Fibroblast of skin of scalp (primary cell): ENCODE measurements at places on chromosomes 6 and 20.

DNA sequence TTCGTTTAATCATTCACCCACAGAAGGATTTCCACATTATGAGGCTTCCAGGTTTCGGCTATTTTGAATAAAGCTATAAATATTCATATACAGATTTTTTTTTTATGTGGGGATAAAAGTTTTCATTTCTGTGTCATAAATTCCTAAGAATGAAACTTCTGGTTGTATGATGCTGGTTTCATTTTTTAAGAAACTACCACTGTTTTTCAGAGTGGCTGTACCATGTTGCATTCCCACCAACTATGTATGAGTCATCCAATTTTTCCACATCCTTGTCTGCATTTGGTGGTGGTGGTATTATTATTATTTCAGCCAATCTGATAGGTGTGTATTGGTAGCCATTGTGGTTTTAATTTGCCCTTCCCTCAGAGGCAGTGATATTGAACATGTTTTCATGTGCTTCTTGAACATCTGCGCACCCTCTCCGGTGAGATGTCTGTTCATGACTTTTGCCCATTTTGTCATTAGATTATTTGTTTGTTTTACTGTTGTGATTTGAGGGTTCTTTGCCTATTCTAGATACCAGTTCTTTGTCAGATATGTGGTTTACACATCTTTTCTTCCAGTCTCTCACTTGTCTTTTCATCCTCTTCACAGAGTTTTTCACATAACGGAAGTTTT, 75.5 kb downstream of the DOK5 start:
- DNase-seq = peak; percentile 85

DNA sequence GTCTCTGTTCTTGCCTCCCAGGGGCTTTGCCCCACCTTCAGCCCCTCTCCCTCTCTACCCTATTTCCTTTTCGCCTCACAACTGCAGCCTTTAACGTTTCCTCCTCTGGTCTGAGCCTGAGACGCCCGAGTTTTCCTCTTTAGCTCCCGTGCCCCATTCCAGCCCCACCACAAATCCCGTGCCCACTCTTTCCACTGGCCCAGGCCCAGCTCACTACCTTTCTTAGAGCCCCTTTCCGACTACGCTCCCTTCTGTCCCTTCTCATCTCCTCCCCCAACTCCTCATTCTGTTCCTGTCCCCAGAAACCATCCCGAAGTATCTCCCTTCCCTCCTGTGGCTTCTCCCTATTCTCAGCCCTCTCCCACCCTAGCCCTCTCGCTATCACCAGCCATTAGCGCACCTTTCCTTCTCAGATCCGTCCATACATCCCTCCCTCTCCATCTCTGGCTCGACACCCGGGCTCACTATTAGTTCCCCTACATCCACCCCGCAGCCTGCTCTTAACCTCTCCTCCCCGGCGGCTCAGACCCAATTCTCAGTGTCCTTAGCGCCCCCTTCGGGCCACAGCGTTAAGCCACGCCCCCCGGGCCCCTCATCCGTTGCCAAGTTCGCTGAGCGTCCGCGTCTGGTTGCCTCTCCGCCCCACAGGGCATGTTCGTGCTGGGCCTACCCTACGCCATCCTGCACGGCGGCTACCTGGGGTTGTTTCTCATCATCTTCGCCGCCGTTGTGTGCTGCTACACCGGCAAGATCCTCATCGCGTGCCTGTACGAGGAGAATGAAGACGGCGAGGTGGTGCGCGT, 2.7 kb downstream of the SLC32A1 start:
- peak; percentile 27 for DNase-seq

DNA sequence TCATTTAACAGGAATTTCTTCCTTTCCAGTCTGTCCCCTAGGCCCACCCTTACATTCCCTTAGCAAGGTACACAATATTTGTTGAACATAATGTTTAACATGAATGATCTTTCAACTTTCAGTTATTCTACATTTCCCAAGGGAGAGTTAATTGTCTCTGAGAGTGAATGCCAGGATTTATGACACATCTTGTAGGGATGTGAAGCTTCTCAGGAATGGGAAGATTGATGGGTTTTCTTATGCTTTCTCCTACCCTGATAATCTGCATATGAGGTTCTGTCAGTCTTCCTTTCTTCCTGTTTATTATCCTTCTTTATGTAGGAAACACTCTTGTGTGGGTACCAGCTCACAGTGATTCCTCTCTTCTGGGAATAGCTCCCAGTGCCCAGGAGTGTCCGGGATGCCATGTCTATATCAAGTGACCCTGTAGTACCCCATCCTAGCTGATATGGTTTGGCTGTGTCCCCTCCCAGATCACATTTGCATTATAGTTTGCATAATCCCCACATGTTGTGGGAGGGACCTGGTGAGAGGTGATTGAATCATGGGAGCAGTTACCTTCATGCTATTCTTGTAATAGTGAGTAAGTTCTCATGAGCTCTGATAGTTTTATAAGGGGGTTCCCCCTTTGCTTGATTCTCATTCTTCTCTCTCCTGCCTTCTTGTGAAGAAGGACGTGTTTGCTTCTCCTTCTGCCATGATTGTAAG, 7.1 kb upstream of the FYN start:
- peak; percentile 91 for DNase-seq

- no peak for DNase-seq
These were observed 7.9 kb downstream of the CCDC167 start for GRCh38 chr6:37491830-37492208.

- DNase-seq = no peak
These were observed 179.5 kb upstream of the SOX4 start for GRCh38 chr6:21414065-21414464.

DNA sequence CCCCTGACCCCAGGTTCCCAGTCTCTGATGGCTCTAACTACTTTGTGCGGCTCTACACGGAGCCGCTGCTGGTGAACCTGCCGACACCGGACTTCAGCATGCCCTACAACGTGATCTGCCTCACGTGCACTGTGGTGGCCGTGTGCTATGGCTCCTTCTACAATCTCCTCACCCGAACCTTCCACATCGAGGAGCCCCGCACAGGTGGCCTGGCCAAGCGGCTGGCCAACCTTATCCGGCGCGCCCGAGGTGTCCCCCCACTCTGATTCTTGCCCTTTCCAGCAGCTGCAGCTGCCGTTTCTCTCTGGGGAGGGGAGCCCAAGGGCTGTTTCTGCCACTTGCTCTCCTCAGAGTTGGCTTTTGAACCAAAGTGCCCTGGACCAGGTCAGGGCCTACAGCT, 9.6 kb downstream of the PIGT start:
- DNase-seq = no peak

DNA sequence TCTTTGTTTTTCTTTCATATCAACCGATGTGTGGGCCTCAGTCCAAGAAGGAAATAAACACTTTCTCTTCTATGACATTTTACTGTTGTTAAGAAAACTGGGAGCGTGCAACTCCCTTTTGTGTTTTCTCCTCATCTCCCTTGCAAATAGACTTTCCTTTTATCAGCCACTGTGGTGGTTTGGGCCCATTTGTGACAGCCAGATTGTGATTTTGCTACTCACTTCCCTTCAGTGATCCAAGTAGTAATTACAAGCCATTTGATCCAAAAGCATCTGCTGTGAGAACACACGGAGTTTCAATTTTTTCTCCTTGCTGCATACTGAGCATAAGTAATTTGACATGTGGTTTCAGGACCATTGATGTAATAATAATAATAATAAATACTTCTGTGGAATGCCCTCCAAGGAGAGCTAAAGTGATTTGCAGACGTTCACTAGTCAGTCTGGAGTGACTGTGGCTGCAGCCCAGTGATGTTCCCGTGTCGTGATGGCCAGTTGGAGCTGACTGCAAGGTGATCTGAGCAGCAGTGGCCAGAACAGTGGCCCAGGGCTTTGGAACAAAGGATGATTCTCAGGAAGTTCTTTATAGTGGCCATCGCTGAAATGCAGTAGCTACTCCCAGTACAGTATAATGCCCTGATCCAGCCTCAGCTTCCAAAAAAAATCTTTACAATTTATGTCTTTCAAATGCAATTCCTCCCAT, 91.9 kb upstream of the CLDN20 start:
- DNase-seq = peak; percentile 74

- peak; percentile 68 for DNase-seq
These were observed 34.9 kb downstream of the SNAI1 start for GRCh38 chr20:50017576-50018248.

DNA sequence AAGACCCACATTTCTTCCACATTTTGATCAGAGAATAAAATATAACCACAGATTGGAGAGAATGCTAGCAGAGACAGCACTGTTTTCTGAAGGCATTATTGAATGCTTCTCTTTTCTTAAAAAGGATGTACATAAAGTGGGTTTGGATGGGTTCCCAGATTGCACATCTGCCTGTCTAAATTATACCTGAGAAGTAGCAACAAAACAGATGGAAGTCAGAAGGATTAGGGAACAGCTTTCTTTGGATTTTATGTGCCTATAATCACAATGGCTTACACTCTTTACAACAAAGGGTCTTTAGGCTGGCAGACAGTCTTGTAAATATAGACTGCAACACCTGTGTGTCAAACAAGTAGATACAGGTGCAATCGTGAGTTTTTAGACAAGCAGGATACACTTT, 622.2 kb upstream of the MANEA start:
- no peak for DNase-seq

GRCh38 chr6:43339168-43339567, 30.3 kb downstream of the ZNF318 start:
- DNase-seq = no peak

- DNase-seq = no peak
These were observed 8.9 kb upstream of the TNFRSF6B start for GRCh38 chr20:63687419-63688178.

- peak; percentile 39 for DNase-seq
These were observed 22.8 kb upstream of the TAF4 start for GRCh38 chr20:62088258-62089127.

DNA sequence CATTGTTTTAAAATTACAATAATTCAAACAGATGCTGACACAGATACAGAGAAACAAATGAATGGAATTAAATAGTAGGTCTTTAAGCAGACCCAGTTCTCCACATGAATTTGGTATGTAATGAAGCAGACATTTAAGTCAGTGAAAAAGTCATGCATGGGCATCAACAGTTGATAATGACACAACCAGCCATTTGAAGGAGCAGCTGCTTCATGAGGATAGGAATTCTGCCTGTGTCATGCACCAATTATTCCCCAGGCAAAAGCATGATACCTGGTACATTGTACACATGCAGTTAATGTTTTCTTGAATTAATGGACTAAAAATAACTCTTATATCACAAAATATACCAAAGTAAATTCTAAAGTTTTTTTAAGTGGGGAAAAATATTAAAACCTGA, 11.2 kb upstream of the HEY2 start:
- DNase-seq = no peak

DNA sequence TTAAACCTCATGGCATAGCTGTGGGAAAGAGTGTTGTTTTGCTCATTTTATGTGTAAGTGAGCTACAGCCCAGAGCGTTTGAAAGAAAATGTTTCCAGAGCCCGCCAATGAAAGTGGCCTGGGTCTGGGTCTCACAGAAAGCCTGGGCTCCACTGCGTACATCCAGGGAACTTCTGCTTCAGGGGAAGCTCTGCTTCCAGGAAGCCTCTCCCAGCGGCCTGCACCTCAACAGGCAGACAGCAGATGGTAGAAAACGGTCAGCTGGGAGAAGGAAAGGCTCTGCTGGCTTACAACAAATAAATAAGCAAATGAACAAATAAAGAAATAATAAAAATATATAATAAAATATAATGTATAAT, 270.5 kb upstream of the SUPT3H start:
- DNase-seq = no peak

GRCh38 chr20:14616003-14616402, 278.6 kb upstream of the FLRT3 start:
- DNase-seq = no peak

- DNase-seq = peak; percentile 97
These were observed 3.5 kb downstream of the FOXO3 start for GRCh38 chr6:108564178-108564577.

DNA sequence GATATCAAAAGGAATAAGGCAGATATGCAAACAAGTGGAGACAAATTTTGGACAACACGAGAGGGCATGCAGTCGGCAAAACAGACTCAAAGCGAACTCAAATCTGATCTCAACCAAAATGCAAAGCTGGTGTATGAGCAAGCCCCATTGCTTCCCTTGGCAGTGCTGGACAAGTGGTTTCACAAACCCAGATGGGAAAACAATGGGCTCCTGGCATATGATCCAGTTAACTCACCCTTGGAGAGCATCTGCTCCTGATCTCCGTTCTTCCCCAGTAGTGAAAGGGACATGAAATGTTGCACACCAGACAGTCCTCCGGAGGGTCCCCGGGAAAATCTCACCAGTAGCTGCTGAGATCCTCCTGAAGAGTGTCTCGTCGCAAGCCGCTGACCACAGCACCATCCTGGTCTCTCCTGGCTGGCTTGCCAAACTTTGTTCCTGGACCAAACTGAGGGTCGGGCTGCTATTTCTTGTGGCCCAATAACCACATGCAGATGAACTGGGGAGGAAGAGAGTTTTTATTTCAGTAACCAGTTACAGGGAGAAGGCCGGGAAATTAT, 84.3 kb upstream of the THBS2 start:
- DNase-seq = no peak

DNA sequence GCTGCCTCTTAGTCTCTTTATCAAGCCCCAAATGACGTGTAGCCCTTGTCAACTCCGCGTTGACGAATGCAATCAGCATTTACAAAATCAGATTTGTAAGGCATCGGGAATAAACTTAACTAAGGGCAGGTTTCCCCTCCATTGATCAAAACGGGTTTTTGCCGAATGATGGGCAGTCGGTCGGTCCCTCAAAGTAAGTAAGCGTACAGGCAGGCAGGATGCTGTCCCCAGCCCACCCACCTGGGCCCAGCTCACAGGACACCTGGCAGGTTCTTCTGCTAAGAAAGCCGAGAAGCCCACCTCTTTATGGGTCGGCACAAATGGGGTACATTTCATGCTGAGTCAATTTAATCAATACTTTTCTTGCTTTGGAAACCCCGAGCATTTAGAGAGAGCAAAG, 22.0 kb upstream of the MAFB start:
- DNase-seq = no peak

DNA sequence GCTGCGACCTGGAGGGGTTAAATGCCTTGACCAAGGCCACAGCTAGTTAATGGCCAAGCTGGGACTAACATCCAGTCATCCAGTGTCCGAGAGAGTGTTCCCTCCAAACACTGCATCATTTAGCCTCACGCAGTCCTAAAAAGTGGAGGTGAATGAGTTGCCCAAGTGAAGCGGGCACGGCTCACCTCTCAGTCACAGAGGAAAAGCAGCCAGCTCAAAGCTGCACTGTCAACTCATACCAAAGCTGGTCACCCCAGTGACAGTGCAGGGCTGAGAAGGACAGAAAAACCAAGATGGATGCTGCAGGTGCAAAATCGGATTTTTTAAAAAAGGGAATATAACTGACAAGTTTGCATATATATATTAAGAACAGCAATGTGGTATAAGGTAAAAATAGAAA, 168.5 kb downstream of the SYNDIG1 start:
- DNase-seq = no peak

DNA sequence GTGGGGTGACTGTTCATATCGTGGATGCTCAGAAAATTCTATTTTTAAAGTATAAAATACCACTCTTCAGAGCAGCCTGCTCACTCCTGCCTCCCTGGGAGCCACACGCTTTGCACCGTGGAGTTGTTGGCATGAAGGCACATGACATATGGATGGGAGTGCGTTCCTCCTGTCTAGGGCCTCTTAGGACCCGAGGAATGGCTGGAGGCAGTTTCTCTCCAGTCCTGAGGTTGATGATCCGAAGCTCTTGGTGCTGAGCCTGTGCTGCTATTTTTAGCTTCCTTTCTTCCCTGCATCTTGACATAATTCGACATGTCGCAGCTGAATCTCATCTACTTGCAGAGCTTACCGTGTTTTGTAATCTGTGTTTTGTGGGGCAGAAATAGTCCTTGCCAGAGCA, 73.9 kb downstream of the PHACTR3 start:
- no peak for DNase-seq
